ENCODE measurements at places on chromosomes 2 and 18.

DNA sequence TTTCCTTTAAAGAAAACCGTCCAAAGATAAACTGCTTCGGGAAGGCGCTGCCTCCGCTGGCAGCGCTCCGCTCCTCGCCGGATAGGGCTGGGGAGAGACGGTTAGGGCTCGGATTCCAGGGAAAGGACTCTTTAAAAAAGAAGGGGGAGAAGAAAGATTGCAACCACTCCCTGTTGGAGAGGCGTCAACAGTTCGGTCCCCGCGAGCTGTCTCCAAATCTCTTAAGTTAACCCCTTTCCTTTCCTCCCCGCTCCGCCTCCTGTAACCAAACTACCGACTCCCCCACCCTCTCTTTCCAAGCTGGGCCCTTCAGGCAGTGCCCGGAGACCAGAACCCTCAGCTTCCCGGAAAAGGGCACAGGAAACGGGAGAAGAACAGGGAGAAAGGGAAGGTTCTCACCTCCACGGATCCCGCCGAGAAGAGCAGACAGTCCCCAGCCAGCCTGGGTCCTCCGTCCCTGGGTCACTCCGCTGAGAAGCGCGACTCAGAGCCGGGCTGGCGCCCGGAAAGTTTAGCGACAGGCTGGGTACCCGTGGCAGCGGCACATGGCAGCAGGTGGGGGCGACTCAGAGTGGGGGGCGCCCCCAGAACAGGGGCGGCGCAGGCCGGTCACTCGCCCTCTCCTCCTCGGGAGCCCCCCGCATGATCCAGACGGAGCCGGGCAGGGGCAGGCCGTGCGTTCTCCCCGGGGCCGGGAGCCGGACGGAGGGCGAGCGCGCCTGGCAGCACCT is 675 bp downstream of the FZD5 start:
- H3K4me3 ChIP-seq: peak overlapping the region; percentile 94
- H3K27me3 ChIP-seq: no peaks in the 10 kb centered on the region
- H3K4me1 ChIP-seq: peaks cover 14% of the 10 kb centered on the region
- peak; percentile 39 for DNase-seq
- no peaks in the 10 kb centered on the region for H3K36me3 ChIP-seq

DNA sequence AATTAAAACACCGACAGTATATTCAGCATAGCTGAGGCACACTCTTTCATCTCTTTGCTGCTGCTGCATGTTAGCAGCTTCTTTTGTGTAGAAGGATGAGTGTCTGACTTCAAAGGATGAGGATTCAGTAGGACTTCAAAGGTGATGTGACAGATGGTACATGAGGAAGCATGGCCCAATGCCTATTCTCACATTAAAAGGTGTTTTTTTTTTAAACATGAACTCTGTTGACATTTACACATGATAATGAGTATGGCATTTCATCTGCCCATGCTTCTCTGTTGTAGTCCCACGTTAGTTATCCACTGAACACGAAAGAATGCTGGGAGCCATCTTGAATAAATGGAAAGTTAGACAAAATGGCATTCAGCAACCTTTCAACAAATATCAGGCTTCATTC is 1950.8 kb upstream of the PIK3C3 start:
- H3K36me3 ChIP-seq: no peaks in the 10 kb centered on the region
- no peaks in the 10 kb centered on the region for H3K4me1 ChIP-seq
- no peak for DNase-seq
- no peaks in the 10 kb centered on the region for H3K27me3 ChIP-seq

- H3K4me1 ChIP-seq: peaks cover 57% of the 10 kb centered on the region
- no peaks in the 10 kb centered on the region for H3K27me3 ChIP-seq
- H3K36me3 ChIP-seq: no peaks in the 10 kb centered on the region
- H3K4me3 ChIP-seq: peak overlapping the region; percentile 56
Observed at GRCh38 chr2:218895759-218896500, 15.3 kb downstream of the WNT10A start.

DNA sequence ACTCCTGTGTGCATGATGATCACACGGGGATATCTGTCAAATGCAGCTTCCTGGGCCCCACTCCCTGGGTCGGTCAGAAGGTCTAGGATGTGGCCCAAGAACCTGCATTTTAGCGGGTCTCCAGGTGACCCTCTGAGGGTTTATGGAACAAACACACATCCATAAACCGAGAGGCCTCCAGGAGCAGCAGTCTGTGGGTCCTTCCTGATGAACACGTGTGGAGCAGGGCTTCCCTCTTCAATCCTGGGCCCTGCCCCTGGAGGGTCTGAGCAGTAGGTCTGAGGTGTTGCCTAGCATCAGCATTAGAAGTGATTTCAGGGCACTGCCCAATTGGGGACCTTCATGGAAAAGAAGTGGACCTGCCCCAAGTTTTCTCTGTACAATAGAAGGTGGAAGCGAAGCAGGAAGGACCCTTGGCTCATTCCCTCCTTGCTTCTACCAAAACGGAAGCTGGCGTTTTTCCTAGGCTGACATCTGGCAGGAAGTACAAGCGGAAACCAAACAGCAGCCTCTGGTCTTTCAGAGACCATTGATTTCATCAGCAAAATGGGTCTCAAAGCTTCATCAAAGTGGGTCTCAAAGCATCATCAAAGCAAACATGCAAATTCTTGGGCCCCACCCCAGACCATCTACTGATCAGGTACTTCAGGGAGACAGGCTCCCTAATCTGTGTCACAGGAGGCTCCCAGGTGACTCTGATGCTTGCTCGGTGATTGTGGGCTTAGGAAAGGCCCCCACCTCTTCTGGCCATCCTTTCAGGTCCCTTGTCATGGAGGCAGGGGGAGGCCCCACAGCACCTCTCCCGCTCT is 30.7 kb downstream of the INO80C start:
- no peak for DNase-seq
- no peaks in the 10 kb centered on the region for H3K27me3 ChIP-seq
- H3K36me3 ChIP-seq: no peaks in the 10 kb centered on the region
- H3K4me1 ChIP-seq: peaks cover 30% of the 10 kb centered on the region

- H3K27ac ChIP-seq: no peak overlapping the region
- DNase-seq: peak; percentile 46
- H3K4me1 ChIP-seq: peaks cover 11% of the 10 kb centered on the region
- H3K4me3 ChIP-seq: no peak overlapping the region
- no peaks in the 10 kb centered on the region for H3K27me3 ChIP-seq
- no peaks in the 10 kb centered on the region for H3K36me3 ChIP-seq
Observed at GRCh38 chr2:147108548-147108947, 736.3 kb upstream of the ACVR2A start.
